Esophagus muscularis mucosa (tissue), 4 donors: ENCODE measurements at places on chromosomes 6 and 20.
A peak's percentile ranks its signal among the peaks of the same experiment; 100 is the strongest.

GRCh38 chr6:72626126-72626525, 4.3 kb downstream of the KCNQ5 start:
- no peak for DNase-seq

DNA sequence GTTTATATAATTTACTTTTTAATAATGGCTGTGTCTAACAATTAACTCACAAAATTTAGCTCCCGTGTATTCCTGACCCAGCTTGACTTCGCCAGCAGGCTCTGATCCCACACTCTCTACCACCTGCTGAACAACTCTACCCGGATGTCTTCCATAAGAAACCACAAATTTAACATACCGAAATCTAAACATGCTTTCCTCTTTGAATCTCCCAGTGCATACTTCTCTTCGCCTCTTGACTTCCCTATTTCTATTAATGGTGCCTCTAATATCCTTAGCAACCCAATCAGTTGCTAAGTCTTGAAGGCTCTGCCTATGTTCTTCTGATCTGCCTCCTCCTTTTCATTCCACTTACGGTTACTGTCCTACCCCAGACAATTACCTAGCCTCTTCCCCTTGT, 4.6 kb upstream of the MYB start:
- no peak for DNase-seq

- no peak for DNase-seq
These were observed 2.2 kb downstream of the RXRB start for GRCh38 chr6:33198159-33198852.

DNA sequence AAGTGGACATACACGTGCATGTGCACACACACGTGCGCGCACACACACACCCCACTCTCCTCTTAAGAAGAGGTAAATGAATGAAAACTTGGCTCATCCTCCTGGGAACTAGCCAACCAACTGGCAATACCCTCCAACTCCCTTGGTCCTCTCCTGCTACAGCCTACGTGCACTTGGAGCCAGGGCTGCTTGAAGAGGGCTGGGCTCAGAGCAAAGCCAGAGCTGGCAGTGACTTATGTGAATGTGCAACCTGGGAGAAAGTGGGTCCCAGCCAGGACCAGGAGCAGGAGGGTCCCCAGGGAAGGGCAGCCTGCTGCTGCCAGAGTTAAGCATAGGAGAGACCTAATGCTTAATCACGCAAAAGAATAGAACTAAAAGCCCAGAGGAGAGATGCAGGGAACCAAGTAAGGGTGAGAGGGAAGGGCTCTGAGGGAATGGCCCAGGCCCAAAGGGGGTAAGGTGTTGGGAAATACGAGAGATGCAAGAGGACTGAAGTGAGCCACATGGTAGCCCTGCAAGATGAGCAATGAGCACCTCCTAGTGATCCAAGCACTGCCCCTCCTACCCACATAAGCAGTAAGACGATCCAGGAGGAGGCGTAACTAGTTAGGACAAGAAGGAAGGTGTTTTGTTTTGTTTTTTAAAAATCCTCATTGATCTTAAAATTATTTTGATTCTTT, 24.7 kb downstream of the TRAF3IP2 start:
- DNase-seq = no peak

DNA sequence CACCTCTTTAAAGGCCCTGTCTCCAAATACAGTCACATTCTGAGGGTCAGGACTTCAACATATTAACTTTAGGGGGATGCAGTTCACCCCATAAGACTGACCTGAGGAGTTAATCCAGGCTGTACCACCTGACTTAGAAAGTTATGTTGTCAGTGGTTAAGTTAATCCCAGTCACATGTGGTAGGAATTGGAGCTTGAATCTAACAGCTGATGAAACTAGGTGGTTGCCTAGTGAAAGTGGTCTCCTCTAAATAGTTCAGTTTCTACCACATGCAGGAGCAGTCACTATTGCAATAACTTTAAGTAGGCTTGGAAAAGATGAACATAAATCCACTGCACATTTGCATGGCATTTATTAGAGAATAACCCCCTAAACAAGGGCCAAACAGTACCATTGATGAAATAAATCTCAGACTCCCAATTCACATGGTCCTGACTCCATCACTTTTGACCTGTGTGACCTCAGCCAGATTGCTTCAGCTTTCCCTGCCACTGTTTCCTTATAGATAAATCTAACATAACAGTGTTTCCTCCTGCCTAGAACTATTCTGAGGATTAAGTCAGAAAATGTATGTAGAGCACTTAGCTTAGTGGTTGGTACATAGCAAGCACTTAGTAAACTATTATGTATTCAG, 20.1 kb downstream of the SAMD5 start:
- DNase-seq = no peak

DNA sequence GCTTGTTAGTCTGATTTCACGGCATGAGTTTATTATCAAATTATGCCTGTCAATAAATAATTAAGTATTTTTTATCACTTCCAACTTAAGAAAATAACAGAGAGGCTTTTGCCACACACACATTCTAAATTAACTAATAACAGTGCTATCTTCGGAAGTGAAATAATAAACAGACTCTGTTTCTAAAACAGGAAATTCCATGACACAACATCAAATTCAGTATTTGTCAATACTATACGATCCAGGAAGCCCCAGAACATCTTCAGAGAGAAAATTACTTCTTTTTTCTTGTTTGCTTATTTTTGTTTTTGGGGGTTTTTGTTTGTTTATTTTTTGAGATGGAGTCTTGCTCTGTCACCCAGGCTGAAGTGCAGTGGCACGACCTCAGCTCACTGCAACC, 150.7 kb upstream of the PRDM1 start:
- DNase-seq = no peak

DNA sequence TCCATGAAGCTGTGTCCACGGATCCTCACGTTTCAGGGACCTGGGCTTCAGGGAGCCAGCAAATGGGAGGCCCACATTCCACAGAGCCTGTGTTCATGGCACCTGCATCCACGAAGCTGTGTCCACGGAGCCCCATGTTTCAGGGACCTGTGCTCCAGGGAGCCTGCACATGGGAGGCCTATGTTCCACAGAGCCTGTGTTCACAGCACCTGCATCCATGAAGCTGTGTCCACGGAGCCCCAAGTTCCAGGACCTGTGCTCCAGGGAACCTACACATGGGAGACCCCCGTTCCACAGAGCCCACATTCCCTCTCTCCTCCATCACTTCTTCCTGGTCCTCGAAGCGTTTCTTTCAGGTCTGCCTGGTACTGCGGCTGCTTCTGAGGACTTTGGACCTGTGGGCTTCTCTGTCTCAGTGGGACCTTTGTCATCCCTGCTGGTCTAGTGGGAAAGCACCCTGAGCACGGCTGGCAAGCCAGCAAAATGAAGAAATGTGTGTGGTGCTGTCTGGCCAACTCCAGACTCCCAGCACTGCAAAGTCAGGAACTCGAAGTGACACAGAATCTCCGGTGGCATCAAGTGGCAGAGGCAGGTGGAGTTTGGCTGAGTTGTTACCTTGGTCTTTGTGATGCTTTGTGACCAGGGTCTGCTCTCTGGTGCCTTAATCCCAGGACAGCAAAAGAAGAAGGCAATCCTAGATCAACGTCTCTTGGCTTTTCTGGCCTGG, 245.9 kb downstream of the DLL1 start:
- no peak for DNase-seq

- no peak for DNase-seq
These were observed 197.7 kb downstream of the CD109 start for GRCh38 chr6:73893696-73894095.

DNA sequence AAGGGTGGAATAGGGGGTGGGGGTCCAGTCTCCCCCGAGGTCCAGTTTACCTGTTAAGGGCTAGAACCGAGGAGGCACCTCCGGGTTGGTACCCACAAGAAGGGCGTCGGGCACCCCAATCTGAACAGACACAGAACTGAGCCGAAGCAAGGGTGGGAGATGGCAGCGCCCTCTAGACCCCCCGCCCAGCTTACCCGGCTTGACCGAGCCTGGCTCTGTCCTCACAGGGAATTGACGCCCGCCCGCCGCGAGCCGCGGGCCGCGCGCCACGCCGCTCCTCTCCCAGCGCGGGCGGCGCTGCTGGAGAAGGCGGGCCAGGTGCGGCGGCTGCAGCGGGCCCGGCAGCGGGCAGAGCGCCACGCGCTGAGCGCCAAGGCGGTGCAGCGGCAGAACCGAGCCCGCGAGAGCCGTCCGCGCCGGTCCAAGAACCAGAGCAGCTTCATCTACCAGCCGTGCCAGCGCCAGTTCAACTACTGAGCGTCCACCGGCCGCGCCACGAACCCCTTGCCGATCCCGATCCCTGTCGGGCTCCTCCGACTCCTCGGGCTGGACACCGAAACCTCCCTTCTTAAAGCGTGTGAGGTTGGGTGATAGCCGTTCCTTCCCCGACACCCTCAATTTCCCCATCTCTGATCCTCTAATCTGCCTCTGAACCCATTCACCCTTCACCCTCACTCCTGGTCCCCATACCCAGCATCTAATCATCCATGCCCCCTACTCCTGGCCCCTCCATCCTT, 5.9 kb downstream of the TP53INP2 start:
- DNase-seq = no peak

GRCh38 chr20:53602661-53603060, 9.0 kb upstream of the ZNF217 start:
- no peak for DNase-seq

- no peak for DNase-seq
These were observed 1.8 kb downstream of the GRIK2 start for GRCh38 chr6:101395345-101395744.

GRCh38 chr6:40755046-40755681, 168.0 kb upstream of the LRFN2 start:
- no peak for DNase-seq

DNA sequence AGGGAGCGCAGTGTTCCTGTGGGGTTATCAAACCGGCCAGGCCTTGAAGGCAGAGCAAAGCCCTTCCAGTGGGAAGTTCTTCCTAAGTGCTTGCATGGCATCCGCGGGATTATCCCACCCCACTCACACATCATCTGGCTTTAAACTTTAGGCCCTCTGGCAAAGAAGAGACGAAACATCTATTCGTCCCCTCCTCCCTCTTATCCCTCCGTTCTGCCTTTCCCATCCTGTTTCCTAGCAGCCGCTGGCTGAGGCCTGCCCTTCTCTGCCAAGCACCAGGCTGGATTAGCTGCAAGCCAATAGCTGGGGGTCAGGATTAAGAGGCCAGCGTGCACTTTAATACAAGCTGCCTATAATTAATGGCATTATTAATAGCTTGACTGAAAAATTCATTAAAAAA, 621.0 kb downstream of the PKHD1 start:
- no peak for DNase-seq

DNA sequence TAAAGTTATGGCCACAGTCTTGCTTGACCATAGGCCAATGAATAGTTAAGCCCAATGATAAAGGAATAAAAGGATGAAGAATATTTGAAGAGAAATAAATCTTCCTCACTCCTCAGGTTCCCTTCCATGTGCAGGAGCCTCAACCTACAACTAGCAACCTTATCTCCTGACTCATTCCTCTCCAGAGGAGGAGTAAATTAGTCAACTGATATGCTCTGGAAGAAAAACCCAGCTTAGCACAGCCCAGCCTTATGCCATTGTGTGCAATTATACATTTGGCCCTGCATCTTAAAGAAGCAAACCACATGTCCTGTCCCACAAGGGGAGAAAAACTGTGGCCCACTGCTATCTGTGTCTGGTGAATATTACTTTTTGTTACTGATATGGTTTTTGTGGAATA, 82.1 kb downstream of the PHIP start:
- DNase-seq = no peak

DNA sequence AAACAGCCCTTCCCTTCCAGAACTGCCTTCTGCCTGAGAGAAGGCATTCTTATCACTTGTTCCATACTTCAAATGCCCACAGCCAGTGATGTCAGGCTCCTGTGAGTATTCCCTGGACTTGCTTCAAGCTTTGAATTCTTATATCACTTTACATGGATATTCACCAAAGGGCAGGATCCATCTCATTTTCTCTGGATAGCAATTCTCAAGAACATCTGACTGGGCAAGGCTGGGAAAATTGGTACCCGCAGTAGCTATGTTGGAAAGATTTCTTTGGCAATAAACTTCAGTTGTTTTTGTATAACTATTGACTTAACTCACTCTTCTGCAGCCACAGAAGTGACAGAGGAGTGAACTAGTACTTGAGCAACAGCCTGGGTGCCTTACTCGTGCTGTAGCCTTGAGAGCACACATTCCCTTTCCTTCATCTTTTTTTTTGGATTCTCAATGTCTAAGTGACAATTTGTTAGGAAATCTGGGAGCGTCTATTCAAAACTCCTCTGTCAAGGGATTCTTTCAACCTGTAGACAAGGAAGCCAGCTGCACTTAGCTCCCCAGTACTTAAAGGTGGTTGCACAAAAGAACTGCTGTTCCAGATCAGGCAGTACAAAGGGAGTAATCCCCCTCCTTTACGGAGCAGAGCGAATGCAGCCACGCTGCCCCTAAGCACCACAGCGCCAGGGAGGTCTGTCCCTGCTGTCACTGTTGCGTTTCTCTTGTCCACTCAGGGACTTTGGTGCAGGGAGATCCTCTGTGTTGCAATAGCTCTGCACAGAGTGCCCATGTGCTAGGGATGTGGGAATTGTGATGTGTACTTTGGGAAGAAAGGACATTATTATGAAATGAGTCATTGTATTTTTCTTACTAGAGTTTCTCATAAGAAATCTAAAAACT, 69.6 kb downstream of the JAG1 start:
- DNase-seq = no peak

DNA sequence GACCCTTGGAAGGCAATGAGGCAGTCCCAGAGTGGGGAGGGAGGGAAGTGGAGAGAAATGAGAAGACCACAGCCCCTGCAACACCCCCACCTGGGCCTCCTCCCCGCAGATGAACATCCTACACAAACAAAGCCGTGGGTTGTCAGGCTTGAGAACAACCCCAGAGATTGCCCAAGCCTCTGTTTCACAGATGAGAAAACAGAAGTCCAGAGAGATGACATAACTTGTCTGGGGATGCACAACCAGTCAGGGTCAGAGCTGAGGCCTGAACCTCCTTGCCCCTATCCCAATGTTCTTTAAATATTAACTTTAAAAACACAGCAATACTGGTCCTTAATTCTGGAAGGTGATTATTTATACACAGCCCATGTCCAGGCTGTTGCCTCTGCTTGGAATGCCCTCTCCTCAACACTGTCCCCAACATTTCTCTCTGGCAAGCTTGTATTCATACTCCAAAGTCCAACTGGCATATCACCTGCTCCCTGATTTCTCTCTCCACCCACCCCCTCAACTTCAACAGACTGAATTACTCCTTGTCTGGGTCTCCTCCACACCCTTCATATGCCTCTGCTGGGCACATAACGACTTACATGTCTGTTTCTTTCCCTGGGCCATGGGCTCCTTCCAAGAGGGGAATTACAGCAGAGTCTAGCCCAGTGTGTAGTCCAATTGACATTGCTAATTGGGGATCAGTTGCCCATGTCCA, 135.5 kb upstream of the LRFN2 start:
- no peak for DNase-seq

DNA sequence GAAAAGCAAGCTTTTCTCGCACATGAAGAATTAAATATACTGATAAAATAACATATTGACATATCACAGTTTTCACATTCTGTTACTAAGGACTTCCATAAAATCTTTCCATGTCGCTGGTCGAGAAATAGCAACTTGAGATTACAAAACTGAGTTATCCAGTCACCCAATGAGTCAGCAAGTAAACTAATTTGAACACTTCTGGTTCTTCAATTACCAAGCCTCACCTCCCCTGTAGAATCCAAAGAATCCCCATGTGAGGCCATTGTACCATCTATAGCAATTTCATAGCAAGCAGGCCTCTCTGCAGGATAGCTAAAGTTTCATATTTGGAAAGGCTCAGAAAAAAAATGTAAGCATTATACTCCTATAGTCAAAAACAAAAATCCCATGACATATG, 87.3 kb downstream of the PKHD1 start:
- DNase-seq = peak; percentile 17
